ENCODE measurements at places on chromosomes 2 and 18. TPM values are rescaled to one million over a fixed set of nuclear protein-coding genes. Genes with fewer than 3 reads are reported as not detected.

The ADGRF3 gene
- total RNA-seq: 0.47 TPM

The AGXT gene
- total RNA-seq: not detected

DNA sequence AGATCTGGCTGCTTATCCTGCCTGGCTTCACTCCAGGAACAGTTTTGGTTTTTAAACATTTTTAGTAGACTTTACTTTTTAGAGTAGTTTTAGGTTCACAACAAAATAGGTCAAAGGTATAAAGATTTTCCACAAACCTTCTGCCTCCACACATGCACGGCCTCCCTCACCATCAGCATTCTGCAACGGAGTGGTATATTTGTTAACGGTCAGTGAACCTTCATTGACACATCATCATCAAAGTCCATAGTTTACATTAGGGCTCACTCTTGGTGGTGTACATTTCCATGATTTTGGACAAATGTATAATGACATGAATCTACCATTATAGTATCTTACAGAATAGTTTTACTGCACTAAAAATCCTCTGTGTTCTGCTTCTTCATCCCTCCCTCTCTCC is 303.1 kb upstream of the EPAS1 start:
- DNase-seq: no peak

GRCh38 chr18:22695674-22696073 is 237.5 kb upstream of the RBBP8 start:
- no peak for DNase-seq

GRCh38 chr2:16840496-16841172 is 175.0 kb upstream of the CYRIA start:
- DNase-seq: no peak

GRCh38 chr2:139544186-139544851 is 764.1 kb upstream of the NXPH2 start:
- no peak for DNase-seq

GRCh38 chr18:26821181-26821580 is 44.3 kb downstream of the AQP4 start:
- no peak for DNase-seq

DNA sequence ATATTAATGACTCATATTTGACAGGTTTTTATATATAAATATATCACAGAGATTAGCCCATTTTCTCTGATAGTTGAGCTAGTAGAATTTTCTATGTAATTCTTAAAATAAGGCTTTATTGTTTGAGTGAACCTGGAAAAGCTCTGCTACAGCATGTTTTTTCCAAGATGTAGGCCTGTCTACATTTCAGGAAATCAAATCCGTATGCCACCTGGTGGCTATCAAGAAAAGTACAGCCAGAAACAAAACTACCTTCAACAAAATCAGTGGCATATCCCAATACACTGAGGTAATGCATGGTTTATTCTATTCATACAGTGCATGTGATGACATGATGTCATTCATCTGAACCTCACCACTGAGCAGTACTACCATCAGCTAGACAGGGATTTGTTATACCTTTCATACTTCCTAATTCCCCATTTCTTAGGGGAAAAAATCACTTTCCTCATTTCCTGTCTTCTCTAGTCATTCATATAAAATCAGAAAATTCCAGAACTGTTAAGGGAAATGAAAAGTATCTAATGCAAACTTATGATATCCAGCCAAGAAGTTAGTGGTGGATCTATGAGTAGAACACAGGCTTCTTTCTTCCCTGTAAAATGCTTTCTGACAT is 310.4 kb upstream of the SYT4 start:
- peak; percentile 78 for DNase-seq

- DNase-seq: no peak
Observed at GRCh38 chr18:79006106-79006795, 26.6 kb downstream of the SALL3 start.

DNA sequence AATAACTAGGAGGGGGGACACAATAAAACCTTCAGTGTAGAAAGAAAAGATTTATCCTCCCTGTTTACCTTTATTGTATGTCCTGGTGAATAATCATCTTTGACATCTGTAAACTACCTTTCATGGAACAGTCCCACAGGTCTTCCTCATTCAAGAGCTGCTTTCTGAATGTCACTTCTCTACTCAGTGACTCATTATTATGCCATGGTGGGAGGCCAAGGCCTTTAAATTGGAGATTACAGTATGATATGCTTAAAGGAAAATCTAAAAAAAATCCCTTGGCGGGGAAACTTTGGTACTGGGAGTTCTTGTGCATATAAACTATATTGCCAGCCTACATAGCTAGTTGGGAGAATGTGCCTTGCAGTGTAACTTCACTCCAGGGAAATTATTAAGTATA is 713.0 kb downstream of the TDRD15 start:
- no peak for DNase-seq

DNA sequence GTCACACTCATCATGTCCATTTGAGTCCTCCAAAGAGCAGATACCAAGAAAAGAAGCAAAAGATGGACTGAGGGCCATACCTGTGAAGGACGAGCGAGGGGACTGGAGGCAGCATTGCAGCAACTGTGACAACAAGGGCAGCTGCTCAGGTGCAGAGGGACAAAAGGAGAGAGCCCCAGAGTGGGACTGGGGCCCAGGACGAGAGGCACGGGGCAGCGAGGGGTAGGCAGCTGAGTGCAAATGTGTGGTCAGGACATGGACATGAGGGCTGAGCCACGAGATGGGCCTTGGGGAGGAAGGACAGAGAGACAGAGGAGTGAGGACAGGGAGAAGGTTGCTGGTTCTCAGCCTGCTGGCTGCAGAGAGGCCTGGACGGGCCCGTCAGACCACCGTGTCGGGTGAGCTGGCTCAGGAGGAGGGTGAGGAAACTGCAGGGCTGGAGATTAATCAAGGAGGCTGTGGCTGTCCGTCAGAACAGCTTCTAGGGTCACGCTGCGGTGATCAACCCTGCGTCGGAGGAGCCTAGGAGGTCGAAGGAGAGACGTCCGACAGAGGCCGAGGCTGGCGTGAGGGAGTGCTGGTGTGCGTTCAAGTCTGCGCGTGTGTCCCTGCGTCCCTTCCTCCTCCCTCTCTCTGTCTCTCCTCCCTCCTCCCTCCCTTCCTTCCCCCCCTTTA is 206.8 kb upstream of the HDAC4 start:
- DNase-seq: no peak

DNA sequence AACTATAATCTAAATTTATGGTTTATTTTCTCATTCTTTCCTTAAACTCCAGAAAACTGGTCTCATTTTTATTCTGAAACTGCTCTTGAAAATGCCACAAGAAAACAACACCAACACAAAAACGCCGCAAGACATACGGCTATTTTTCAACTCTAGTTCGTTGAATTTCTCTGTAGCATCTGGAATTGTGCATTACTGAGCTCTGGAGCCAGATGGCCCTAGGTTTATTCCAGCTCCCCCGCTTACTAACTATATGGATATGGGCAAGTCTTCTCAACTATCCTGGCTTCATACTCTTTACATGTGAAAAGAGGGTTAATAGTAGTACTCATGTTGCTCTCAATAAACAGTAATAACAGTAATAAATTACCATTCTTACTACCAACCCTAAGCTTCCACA is 19.9 kb downstream of the FAM98A start:
- DNase-seq: no peak

DNA sequence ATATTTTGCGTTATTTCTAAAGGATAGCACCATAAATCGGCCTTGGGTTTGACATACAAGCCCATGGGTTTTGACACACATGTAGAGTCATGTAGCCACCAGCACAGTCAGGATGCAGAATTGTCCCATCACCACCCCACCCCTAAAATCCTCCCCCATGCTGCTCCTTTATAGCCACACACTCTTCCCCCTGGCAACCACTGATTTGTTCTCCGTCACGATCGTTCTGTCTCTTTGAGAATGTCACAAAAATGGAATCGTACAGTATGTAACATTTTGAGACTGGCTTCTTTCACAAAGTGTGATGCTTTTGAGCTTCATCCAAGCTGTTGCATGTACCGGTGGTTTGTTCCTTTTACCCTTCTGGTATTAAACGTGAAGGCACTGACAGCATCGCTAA is 39.1 kb downstream of the CRACDL start:
- no peak for DNase-seq

DNA sequence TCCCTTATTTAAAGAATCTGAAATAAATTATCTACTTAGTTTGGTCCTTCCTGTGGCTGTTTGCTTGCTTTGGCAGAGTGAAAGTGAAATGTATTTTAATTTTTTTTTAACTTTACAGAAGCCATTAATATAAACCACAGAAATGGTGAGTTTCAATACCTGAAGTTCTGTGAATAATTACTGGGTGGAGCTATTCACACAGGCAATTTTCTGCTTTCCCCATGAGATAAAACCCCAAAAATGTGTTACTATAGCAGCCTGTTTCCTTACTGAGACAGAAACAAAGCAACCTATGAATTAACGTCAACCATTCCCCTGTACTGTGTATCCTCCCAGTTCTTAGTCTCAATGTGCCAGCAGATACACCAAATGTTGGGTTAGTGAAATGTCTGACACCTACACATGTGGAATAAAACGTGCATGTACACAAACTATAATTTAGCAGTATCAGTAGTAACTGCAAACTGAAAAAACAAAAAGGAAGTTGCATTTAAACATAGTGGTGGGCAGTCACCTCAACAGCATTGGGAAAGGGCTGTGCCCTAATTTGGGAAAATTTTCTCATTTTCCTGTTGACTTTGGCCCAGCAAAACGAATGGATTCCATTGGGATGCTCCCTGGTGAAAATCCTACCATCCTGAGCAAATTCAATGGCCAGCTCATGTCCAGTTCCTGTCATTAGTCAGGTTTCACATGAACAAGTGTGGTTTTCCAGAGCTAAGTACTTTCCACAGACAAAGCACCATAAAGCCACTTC is 73.1 kb upstream of the RMDN2 start:
- no peak for DNase-seq

DNA sequence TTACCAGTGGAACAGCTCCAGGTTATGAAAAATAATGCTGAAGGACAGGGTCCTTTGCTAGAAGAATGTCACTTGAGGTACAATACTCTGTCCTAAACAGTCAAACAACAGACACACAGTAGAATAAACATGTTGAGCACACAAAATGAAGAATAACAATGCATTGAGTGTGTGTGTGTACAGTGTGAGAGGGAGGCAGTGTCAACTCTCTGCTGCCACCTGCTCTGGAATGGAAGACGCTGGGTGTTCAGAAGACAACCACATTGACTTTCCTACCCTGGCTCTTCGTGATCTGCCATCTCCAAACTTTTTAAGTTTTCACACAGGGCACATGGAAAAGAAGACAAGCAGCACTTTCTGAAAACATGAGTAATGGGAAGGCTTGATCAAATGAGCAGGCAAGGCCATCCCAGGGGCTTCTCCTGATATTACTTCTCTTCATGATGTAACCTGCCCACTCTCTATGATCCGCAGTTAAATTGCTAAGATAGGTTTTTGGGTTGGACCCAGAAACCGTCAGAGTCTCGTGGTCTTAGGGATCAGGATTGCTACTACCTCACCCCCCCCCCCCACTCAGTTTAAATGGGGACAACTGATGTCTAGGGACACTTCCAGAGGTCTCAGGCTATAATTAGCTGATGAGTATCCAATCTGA is 533.2 kb upstream of the TNP1 start:
- peak; percentile 9 for DNase-seq

DNA sequence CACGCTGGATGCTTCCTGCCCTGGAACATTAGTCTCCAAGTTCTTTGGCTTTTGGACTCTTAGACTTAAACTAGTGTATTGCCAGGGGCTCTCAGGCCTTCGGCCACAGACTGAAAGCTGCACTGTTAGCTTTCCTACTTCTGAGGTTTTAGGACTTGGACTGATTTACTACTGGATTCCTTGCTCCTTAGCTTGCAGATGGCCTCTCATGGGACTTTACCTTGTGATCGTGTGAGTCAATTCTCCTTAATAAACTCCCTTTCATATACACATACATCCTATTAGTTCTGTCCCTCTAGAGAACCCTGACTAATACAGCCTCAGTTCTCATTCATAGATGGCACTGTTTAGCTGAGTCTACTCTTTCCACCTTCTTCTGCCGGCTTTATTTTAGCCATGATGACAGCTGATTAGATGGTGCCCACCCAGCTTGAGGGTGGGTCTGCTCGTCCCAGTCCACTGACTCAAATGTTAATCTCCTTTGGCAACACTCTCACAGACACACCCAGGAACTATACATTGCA is 389.1 kb downstream of the NYAP2 start:
- no peak for DNase-seq

GRCh38 chr2:132586101-132586511 is 83.9 kb downstream of the LYPD1 start:
- DNase-seq: peak; percentile 8

DNA sequence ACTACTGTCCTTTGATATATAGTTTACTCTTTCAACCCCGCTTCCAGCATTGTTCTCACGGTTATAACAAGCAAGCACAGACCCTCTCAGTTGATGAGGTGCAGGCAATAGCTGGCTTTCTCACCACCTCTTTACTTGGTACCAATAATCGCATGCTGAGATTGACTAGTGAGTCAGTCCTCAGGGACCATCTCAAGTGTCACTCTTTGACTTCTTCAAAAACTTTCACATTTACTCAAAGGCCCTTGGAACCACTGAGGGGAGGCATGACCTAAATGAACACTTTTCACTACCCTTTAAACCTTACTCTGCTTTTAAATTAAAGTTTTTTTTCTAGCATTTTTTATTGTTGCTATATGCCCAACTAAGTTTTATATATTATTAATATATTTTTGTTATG is 101.8 kb downstream of the DAW1 start:
- DNase-seq: no peak

- DNase-seq: no peak
Observed at GRCh38 chr2:54208364-54209240, 47.4 kb downstream of the TSPYL6 start.

DNA sequence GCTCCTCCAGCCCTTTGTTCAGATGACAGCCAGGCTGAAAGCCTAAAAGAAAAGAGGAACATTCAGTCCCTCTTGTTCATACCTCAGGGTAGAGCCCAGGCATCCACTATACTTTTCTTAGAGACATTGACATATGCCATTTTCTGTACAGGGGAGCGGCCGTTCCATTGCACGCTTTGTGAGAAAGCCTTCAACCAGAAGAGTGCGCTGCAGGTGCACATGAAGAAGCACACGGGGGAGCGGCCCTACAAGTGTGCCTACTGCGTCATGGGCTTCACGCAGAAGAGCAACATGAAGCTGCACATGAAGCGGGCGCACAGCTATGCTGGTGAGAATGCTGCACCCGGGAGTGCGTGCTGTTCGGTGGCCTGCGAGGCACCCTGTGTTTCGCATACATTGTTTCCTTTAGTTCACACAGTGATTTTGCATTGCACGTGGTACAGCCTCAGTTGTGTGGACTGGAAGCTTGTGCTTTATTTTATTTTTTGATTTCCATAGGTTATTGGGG is 138.2 kb downstream of the ZNF236 start:
- no peak for DNase-seq

- no peak for DNase-seq
Observed at GRCh38 chr2:118121986-118122524, 33.8 kb downstream of the INSIG2 start.

DNA sequence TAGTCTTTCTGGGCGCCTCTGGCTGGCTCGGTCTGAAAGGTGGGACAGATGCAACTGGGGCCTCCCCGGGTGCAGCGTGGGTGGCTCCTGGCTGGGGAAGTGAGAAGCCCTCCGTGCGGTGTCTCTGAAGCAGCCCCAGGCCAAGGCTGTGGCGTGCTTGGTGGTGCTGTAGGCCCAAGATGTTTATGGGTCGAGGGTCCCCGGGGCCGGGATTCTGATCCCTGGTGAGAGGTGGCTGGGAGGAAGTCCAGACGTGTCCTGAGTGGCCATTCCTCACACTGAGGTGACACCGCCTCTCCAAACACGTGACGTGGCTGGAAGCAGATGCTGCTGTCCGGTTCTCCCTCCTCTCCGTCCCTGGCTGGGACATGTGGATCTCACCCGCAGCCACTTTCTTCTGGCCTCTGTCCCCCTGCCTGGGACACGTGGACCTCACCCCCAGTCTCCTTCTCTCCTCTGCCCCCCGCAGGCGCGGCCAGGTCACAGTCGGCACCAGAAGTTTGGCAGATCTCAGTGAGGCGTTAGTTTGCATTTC is 12.6 kb downstream of the RTP5 start:
- peak; percentile 44 for DNase-seq
